ENCODE measurements at places on chromosomes 16 and 17.

DNA sequence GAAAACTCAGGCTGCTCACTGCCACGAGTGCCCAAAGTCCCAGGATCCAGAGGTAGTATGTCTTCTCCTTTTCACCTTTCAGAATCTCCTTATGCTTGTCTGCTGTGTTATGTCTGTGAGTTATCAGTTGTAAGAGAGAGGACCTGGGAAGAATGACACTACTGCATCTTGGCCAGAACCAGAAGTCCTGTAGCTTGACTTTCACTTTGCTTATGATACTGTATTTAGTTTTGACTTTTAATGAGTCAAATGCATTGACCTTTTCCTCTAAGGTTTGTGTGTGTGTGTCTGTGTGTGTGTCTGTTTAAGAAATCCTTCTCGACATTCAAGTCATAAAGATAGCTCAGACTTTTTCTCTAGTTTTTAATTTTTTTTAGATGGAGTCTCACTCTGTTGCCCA, 43.4 kb downstream of the BMERB1 start:
- DNase-seq: no peak

- no peak for DNase-seq
Observed at GRCh38 chr16:89017543-89018281, 40.7 kb upstream of the CBFA2T3 start.

GRCh38 chr16:69890114-69890891, 60.8 kb upstream of the CLEC18A start:
- no peak for DNase-seq

GRCh38 chr17:76546556-76547182, 6.8 kb downstream of the PRCD start:
- DNase-seq: no peak

Measured in effector CD8-positive, alpha-beta T cell (primary cell).